ENCODE measurements at places on chromosomes 1 and 21. TPM values are rescaled to one million over a fixed set of nuclear protein-coding genes. Genes with fewer than 3 reads are reported as not detected.

The S100A7A gene
- polyA plus RNA-seq, result not detected

The KIF17 gene
- 9.3 TPM for polyA plus RNA-seq

The PDC gene
- polyA plus RNA-seq, result 0.62 TPM

The MSH4 gene
- polyA plus RNA-seq, result 0.65 TPM

GRCh38 chr21:37373539-37373938 lies 7.0 kb downstream of the DYRK1A start:
- no peak for DNase-seq
